NCI-H187 (cell line): ENCODE measurements at places on chromosomes 11 and 22.

- no peak for DNase-seq
These were observed 74.0 kb upstream of the ATXN10 start for GRCh38 chr22:45597460-45598192.

DNA sequence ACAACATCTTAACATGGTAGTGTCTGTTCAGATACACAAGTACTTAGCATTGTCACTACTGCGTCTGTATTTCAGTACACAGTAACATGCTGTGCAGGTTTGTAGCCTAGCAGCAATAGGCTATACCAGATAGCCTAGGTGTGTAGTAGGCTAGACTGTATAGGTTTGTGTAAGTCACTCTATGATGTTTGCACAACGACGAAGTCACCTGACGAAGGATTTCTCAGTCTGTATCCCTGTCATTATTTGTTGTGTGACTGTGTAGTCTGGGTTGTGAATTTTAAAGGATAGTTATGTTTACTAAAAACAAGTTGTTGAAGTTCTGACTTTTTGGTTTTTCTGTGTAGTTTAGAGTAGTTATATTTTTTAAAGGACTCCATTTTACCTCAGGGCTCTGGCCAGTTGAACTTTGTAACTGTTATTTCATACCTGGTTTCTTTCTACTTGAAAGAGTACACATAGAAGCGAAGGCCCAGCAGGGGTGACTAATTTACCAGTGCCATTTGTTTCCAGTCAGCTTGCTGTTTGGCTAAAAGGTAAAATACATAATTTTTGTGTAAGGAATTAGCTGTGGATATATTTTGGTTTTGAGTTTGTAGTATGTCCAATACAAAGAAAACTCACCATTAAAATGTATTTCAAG is 72.3 kb downstream of the PPP6R3 start:
- no peak for DNase-seq

GRCh38 chr11:67373648-67374570 is 511 bp upstream of the CLCF1 start:
- DNase-seq: no peak

GRCh38 chr22:32205974-32206773 is 1.3 kb upstream of the RFPL2 start:
- DNase-seq: no peak

- DNase-seq: no peak
These were observed 167.0 kb upstream of the E2F8 start for GRCh38 chr11:19407677-19408270.
